NCI-H2227 treated with DMSO at 0.1 percent for 48 hours (cell line): ENCODE measurements at places on chromosomes 16 and 17.

DNA sequence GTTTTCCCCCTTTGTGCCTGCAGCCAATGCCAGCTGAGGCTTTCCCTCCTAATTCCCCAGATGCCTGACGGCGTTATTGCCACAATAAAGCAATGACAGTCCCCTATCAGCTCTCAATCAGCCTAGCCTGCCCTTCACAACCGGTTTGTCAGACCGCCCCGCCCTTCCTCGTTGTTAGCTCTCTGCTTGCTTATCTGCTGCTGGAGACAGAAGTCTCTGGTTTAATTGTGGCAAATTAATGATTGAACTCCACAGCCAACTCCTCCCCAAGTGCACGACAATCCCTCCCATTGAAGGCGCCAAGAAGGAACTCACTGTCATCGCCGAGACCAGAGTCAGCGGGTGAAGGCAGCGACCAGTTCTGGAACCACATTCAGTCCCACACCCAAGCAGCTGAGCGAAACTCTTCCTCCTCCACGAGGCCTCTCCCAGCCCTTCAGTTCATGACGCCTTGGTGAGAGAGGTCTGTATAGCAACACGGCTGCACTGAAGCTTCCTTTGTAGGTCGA lies 474.4 kb downstream of the SLC39A11 start:
- peak; percentile 56 for DNase-seq

DNA sequence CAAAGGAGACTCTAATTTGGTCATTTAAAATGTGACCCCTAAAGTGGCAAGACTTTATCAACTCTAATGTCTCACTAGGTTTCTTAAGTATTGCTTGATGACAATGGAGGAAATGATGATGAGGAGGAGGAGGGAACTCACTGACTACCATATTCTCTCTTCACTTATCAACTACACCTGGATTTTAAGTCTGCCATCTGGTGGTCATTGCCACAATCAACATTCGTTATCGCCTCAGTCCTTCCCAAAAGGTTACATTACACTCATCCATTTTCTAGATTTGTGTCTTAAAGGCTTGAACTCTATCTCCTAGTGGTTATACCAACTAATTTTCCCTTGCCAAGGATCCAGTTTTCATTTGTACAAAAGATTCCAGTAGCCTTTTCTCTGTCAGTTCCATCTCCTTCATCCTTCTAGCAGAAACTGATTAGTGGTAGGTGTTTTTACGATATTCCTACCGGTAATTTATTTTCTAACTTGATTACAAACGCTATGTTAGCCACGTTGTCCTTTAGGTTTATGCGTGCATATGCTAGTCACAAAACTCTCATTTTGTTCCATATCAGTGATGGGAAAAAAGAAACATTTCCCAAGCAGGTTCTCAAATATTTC lies 114.6 kb upstream of the NOG start:
- DNase-seq, result no peak

DNA sequence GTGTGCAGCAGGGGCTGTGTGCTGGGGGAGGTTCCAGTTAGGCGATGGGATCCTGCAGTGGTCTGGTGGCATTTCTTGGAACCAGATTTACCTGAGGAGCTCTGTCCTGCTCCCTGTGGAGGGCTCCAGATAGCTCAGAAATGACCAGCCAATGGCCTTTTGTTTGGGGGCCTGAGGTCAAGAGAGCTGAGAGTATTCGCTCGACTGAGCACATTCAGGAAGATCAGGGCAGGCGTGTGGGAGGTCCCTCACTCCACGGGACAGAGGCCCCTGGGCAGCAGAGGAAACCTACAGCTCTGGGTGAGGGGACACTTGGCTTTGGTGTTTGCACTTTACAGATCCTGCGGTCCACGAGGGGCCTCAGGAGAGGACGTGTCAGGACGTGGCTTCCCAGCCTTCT lies 18.2 kb downstream of the DEF8 start:
- DNase-seq, result no peak

DNA sequence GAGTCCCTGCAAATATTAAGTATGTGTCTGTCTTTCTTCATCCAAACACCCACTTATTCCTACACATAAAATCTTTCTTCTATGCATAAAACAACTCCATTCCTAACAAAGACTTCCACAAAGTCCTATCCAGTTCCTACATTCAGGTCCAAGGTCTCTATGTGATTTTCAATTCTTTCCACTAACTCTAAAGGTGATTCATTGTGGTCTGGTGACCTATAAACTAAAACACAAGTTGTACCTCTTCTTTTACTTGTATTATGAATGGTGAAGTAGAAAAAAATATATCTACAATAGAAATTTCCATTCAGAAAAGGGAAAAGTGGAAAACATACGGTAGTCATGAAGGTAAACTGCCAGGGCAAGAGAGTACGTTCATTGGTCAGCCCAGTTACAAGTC lies 56.6 kb downstream of the USP32 start:
- DNase-seq, result no peak

- DNase-seq, result no peak
These were observed 419.4 kb downstream of the PMP22 start for GRCh38 chr17:14845591-14846281.

DNA sequence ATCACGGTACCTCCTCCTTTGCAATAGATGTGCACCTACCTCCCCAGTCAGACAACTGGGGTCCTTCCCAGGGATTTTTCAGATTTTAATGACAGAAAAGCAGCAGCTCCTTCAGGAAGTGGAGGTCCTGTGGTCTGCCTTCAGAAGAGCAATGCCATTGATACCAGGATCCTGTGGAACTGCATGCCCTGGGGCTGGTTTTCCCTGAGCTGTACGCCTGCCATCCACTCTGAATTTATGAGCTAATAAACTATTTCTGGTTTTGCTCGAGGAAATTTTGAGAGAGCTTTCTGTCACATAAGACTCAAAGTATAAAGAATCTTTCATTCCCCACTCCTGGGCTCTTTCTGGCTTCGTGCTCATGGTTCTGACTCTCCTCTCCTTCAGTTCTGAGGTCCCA lies 10.0 kb upstream of the CCL23 start:
- DNase-seq, result no peak

GRCh38 chr17:40750391-40750790 lies 4.7 kb downstream of the KRT25 start:
- no peak for DNase-seq

- no peak for DNase-seq
These were observed 22.1 kb upstream of the PHF12 start for GRCh38 chr17:28973425-28973824.

DNA sequence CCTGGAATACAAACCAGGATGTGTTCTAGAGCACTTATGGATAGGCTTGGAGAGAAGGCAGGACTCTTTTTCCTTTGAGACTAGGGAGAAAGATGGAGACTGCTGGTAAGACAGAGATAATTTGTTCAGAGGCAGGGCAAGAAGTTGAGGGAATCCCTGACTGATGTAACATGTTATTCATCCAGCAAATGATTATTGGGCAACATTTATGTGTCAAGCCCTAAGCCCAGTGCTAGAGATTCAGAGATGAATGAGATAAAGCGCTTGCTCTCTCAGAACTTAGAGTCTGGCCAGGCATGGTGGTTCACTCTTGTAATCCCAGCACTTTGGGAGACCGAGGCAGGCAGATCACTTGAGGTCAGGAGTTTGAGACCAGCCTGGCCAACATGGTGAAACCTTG lies 47.8 kb upstream of the NUFIP2 start:
- no peak for DNase-seq

- DNase-seq, result no peak
These were observed 6.1 kb upstream of the STAC2 start for GRCh38 chr17:39231591-39232551.

- no peak for DNase-seq
These were observed 1.7 kb upstream of the DVL2 start for GRCh38 chr17:7235693-7236665.

DNA sequence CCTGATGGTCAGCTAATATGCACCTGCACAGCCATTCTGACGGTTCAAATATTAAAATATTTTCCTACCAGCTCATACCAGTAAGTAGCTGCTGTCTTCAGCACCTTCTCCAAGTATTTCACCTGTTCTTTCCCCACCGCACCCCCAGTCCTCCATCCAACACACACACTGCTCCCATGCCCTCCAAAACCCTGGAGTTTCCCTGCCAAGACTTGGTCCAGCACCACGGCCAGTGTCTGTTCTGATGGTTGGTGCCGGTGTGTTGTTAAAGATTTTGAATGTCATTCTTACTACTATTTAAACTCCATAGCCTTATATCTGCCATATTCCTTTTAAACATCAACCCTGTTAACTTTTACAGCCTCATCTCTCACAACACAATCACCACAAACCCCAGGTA lies 142.4 kb downstream of the GSG1L start:
- no peak for DNase-seq
